HepG2 (cell line): ENCODE measurements at places on chromosomes 1 and 21.

GRCh38 chr1:40384887-40385286 is 11.4 kb downstream of the SMAP2 start:
- DNase-seq = no peak

GRCh38 chr1:218557731-218558130 is 212.6 kb downstream of the TGFB2 start:
- DNase-seq = no peak

GRCh38 chr1:73886716-73887115 is 311.3 kb downstream of the LRRIQ3 start:
- DNase-seq = no peak

GRCh38 chr1:206490771-206491405 is 16.4 kb upstream of the RASSF5 start:
- no peak for DNase-seq

DNA sequence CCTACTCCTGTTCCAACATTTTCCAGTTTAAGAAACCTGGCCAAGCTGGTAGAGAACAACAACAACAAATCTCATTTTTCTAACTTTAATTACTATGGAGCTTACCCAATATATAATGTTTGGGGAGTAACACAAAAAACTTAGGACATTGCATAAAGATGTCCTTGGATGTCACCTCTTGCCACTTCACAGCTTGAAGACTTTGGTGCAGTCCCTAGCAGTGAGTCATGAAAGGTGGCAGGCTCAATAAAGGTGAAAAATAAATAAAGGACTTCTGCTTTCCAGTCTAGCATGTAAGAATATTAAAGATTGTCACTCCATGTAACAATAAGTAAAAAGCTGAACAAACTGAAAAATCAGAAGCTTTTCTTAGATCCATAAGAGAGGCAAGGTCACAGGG is 17.6 kb upstream of the SELP start:
- DNase-seq = no peak

DNA sequence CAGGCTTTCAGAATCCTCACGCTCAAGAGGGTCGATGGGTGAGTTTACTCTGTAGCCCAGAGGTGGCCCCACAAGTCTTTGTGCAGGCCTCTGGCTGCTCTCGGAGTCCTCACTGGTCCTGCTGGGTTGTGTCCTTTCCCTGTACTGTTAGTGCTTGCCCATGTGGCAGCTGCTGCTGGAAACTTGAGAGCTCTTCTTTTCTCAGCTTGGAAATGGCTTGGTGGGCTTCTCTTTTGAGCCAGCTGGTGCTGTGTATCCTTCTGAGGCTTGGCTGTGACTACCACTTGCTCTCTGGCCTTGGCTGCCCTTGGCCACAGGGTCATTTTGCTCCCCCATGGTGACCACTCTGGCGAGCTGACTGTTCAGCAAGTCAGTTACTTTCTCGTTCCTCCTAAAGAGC is 82.2 kb upstream of the LMO4 start:
- DNase-seq = no peak

DNA sequence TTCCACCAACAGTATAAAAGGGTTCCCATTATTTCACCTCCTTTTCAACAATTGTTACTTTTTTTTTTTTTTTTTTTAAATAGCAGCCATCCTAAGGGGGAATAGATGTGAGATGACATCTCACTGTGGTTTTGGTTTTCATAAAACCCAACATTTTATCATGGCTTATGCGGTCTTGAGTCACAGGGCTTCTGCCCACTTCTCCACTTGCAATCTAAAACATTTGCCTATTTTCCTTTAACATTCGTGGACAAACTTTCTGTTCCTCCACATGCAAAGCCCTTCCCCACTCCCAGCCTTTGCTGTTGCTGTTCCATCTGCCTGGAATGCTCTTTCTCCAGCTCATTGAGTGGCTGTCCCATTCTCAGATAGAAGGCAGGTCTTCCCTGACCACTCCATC is 239.7 kb upstream of the KCNK2 start:
- no peak for DNase-seq

GRCh38 chr1:207644166-207644851 is 624 bp upstream of the CR1L start:
- no peak for DNase-seq

DNA sequence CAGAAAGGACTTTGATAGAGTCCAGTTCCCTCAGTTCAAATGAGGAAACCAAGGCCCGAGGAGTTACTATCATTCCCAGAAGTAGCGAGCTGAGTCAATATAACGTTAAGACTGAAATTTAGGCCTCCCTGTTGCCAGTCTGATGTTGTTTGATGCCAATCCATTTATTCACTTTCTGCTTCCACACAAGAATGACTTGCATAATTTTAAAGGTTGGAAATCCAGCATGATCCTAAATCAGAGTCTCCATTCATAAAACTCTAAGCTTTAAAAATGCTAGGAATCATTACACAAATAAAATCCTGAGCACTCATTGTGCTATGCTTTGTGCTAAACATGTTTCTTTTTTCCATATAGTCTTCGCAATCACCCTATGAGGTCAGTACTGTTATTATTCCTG is 414.4 kb downstream of the PTBP2 start:
- no peak for DNase-seq

DNA sequence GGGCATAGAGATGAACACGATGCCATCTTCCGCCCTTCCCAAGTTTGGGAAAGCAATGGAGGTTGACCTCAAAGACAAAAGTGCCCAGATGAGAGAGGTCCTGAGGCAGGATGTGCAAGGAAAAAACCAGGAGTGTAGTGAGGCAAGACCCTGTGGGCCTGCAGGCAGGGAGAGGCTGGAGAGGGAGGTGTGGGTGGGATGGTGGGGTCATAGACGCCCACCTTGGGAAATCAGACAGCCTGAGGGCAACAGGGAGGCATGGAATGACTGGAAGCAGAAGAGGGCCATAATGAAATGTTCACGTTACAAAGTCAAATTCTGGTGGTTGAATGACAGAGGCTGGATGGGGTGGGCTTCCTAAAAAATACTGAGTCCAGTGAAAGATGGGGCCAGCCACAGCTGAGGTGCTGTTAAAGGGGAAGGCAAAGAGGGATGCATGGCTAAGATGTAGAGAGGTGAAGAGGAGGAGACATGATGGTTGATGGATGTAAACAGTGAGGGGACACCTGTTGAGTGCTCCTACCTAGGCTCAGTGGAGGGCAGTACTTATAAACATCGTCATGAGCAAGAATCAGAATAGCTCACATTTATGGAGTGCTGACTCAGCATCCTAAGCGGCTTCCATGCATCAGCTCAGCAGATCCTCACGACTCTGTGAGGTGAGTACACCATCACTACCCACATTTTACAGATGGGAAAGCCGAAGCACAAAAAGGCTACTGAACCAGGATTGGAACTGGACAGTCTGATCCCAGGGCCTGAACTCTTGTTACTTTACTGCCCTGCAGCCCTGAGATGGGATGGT is 42.0 kb downstream of the GRIK3 start:
- no peak for DNase-seq

DNA sequence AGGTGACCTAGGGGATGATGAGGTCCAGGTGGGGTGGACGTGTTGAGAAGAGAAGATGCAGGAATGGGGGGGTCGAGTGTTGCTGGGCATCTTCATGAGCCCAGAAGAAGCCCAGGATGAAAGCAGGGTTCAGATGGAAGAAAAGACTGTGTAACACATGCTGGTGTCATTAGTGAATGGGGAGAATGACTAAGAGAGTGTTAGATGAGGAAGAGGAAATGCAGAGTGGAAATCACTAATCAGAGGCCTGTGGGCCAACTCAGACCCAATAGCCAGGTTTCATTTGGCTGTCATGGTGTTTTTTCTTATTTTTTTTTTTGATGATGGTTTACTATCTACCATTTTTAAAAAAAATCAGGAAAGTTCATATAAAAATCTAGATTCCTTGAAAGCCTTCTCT is 180.8 kb upstream of the CAMK1G start:
- no peak for DNase-seq

DNA sequence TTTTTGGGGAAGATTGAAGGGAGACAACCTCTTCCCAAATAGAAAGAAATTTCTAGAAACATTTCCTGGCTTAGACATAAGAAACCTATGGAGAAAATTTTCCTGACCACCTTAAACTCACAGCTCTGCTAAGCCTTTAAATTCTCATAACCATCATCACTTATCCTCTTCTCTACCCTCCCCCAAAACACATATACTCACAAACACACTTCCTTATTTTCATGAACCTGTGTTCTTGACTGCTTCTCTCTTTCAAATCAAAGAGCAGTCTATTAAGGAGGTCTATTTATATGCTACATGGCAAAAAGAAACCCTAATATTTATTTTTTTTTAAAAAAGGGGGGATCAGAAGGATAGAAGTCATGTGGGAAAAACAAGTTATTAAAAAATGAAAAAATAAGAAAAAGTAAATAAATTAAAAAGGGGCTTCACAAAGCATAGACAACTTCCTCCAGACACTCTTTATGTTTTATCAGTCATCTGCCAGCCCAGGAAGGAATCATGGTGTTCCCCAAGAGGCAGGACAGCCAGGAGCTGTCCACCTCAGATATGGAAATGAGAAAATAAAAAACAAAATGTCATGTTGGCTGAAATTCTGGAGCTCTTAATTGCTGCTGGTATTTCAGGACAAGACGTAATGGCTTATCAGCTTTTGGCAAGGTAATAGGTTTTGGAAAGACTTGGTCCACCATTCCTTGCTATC is 12.8 kb upstream of the RGS2 start:
- DNase-seq = no peak

- no peak for DNase-seq
These were observed 3.2 kb upstream of the CLDN14 start for GRCh38 chr21:36483095-36483494.

DNA sequence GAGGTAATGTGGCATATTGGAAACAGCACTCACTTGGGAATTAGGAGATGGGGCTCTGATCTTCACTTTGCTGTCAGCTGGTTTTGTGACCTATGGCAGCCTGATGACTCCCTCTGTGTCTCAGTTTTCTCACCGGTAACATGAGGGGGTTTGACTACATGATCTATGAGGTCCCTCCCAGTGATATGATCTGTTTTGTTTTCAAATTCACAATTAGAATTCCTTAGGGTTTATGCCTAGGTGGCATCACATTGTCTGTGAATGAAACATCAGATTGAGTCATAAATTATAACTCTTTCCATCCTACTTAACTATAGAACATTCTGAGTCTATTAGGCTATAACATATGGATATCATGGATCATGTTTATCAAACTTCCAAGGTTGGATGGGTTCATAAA is 386.6 kb downstream of the PTBP2 start:
- no peak for DNase-seq

DNA sequence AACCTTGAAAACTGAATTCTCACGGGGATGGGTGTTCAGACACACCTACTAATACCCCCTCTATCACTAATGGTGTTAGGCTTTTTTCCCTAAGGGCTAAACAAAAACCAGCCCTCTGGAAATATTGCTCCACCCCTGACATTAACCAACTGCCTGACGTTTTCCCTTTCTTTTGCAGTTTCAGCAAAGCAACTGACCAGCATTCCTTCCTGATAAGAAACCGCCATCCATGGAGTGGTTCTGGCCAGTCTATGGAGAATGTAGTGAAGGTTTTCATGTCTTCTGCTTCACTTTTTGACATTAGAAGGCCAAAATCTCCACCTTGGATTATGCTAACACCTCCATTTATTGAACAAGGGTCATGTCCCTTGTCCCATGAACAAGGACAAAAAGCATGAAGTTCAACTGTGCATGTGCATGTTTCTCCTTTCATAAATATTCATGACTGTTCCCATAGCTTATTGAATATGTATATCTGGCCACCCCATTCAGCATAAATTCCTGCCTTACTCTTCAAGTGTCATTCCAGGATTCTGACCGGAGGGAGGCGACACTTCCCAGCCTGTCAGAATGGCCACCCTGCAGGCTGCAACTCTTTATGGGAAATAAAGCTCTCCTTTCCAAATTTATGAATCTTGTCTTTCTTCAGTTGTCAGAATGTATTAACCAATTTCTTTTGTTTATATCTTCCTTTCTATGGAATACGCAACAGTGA is 314.3 kb downstream of the HHIPL2 start:
- no peak for DNase-seq

DNA sequence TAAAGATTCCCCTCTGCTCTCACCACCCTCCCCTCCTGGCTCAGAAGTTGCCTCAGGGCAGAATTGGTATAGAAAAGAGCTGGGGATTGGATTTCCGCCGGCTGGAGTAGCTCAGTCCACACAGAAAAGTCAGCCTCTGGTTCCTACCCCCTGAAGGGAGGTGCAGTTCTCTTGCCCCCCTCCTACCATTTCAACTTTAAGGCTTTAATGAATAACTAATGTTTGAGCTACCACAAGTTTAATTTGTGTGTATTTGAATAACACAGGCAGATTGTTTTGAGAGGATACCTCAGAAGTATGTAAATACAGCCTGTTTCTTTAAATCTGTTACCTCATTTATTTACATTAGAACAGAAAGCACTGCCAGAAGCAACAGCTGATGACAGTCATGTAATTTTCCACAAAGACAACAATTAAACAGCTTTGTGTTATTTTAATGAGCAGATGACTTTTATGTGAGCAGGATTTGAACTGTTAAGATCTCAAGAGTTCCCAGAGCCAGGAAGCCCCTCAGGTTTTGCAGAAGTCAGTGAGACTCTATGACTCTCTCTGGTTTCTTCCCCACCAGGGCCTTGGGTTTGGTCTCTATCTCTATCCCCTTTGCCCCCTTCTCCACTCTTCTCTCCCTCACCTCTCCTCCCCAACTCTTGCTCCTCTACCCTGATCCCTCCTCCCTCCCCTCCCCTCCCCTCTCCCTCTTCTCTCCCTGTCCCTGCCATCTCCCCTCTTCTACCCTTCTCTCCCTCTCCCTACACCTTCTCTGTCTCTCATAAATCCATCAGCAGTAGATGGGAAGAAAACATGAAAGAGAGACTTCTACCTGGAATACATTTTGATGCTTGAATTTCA is 26.3 kb downstream of the DUSP10 start:
- DNase-seq = peak; percentile 79

GRCh38 chr1:24934310-24935195 is 4.5 kb upstream of the RUNX3 start:
- DNase-seq = no peak

DNA sequence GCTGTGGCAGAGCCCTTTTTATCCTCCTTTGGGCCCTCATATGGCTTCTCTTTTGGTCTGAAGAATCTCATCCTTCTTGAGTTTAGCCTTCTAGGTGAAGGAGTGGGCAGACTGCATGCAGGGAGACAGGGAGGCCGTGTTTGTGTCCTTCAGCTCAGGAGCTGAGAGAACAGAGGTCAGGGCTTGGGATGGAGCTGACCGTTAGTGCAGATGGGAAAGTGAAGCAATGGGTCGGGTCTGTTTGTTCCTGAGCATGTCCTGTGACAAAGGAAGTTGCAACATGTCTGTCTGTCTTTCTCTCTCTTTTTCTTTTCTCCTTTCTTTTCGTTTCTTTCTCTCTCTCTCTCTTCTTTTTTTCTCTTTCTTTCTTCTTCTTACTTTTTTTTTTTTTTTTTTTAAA is 14.9 kb downstream of the MAPKAPK2 start:
- DNase-seq = peak; percentile 74
